ENCODE measurements at places on chromosomes 12 and 14. TPM values are rescaled to one million over a fixed set of nuclear protein-coding genes. Genes with fewer than 3 reads are reported as not detected.

Gene GPR137C
- total RNA-seq, result 5.5 TPM

Gene MIPOL1
- 16.2 TPM for total RNA-seq

Gene NKX2-1
- not detected for total RNA-seq

Gene GPR84
- 0.53 TPM for total RNA-seq

Gene ANG
- 5.1 TPM for total RNA-seq

Gene CLEC9A
- 0.93 TPM for total RNA-seq

Gene DHH
- 0.88 TPM for total RNA-seq

Gene EML1
- total RNA-seq, result 46.6 TPM

Gene DPF3
- total RNA-seq, result 7.2 TPM

Gene VRTN
- not detected for total RNA-seq

Gene LHX5
- not detected for total RNA-seq

Gene WDHD1
- total RNA-seq, result 6.4 TPM

Gene NGB
- total RNA-seq, result not detected

Gene KNTC1
- 41.7 TPM for total RNA-seq

Gene KCNA1
- 0.99 TPM for total RNA-seq

Gene C12orf54
- not detected for total RNA-seq

Gene PRB2
- total RNA-seq, result not detected

Gene SERPINA9
- total RNA-seq, result not detected

Gene TMTC1
- total RNA-seq, result 52.1 TPM

Gene NINJ2
- total RNA-seq, result 3.6 TPM
